ENCODE measurements at places on chromosomes 2 and 18. TPM values are rescaled to one million over a fixed set of nuclear protein-coding genes. Genes with fewer than 3 reads are reported as not detected.
A peak's percentile ranks its signal among the peaks of the same experiment; 100 is the strongest.

Gene SCYGR4
- not detected for total RNA-seq

- no peak for DNase-seq
Measured at GRCh38 chr18:21820033-21820810, 79.6 kb downstream of the MIB1 start.

DNA sequence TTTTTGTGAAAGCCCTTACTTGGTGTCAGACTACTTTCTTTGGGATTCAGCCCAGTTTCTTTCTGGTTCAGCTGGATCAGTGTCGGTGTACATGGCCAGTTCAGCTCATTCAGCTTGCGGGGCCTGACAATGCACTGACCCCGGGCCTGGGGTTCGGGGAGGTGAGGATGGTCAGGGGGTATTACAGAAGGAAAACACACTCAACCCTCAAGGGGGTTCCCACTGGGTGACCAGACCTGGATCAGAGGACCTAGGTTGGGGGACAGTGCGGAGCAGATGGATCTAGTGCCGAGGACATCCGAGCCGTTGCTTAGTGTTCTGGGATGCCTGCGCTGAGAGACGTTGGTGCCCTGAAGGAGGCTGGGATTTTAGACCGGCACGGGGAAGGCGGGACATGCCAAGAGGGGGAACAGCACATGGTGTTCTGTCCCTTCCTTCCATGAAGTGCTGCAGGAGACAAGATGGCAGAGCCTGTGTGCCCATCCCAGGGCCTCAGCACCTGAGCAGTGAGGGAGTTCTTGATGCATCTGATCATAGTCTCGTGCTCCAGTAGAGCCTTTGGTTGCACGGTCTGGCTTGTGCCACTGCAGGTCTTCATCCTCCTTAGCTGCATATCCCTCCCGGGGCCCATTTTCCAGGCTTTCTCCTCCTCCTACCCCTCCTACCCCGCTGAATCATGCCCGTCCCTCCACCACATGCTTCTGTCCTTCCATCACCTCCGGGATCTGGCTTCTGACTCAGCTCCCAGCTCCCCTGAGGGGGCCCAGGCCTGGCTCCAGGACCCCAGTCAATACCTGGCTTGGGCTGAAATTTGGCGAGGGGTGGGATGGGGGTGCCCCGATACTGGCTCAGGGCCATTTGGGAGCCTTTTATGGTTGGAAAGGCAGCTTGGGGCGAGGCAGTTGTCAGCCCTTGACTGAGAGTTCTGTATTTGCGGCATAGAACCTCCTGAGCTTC lies 18.0 kb downstream of the SPEG start:
- DNase-seq, result peak; percentile 64

GRCh38 chr2:11997142-11997541 lies 250.7 kb downstream of the LPIN1 start:
- DNase-seq, result no peak

Gene WNT6
- 0.15 TPM for total RNA-seq

Gene CNDP1
- not detected for total RNA-seq

GRCh38 chr18:64436111-64436510 lies 287.2 kb upstream of the LINC00305 start:
- no peak for DNase-seq
